Smooth muscle cell of the brain vasculature (primary cell): ENCODE measurements at places on chromosomes 7 and 10.
A peak's percentile ranks its signal among the peaks of the same experiment; 100 is the strongest.

- no peak for DNase-seq
These were observed 145.9 kb downstream of the GFRA1 start for GRCh38 chr10:116126954-116127695.

GRCh38 chr7:31487071-31487470 is 26.8 kb upstream of the ITPRID1 start:
- no peak for DNase-seq

GRCh38 chr7:29900745-29901144 is 88.9 kb downstream of the SCRN1 start:
- no peak for DNase-seq

- no peak for DNase-seq
These were observed 20.1 kb upstream of the CYP3A5 start for GRCh38 chr7:99699946-99700345.

DNA sequence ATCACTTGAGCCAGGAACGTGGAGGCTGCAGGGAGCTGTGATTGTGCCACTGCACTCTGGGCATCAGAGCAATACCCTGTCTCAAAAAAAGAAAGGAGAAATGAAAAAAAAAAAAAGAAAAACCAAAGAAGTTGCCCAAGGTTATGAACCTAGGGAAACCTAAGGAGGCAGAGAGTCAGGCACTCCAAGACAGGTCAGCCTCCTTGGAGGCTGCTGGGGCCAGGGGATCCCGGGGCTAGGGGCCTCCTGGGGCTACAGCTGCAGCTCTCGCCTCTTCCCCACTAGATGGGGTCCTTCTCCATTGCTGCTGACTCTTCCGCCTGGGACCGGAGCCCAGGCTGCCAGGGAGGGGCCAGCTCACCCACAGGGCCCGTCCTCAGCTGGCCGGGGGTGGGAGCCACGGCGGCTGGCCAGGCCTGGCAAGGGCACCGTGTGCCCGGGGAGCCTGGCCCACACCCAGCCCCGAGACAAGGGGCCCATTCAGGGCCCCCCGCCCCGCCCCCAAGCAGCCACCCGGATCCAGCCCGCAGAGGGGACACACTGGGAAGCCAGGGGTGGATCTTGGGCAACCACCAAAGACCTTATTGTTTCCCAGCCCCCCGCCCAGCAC is 1.7 kb upstream of the SPACDR start:
- peak; percentile 54 for DNase-seq

DNA sequence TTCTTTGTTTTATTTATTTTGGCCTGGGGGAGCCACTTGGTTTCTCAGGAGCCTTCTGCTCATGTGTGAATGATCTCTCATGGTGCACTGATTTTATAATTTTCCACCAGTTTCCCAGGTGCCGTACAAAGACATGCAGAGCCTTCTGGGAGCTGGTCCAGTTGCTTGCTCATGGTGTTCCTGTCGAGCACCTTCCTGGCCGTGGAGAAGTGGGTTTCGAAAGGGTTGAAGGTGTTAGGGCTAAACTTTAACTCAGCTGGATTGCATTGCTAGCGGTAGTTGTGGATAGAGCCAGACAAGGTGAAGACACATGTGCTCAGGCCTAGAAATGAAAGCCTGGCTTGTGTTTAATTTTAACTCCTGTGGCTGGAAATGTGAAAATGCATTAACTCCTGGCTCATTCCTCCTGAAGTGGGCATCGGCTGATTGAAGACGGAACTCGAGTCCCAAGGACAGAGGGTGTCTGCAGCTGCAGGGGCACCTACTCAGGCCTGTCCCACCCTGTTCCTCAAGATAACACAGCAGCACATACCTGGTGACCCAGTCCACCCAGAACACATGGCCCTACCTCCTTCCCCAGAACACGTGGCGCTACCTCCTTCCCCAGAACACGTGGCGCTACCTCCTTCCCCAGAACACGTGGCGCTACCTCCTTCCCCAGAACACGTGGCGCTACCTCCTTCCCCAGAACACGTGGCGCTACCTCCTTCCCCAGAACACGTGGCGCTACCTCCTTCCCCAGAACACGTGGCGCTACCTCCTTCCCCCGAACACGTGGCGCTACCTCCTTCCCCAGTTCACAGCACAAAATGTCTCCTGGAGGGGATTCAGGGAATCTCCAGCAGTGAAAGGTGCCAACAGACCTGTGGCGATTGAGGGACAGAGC is 133.2 kb downstream of the WDR37 start:
- DNase-seq = no peak

DNA sequence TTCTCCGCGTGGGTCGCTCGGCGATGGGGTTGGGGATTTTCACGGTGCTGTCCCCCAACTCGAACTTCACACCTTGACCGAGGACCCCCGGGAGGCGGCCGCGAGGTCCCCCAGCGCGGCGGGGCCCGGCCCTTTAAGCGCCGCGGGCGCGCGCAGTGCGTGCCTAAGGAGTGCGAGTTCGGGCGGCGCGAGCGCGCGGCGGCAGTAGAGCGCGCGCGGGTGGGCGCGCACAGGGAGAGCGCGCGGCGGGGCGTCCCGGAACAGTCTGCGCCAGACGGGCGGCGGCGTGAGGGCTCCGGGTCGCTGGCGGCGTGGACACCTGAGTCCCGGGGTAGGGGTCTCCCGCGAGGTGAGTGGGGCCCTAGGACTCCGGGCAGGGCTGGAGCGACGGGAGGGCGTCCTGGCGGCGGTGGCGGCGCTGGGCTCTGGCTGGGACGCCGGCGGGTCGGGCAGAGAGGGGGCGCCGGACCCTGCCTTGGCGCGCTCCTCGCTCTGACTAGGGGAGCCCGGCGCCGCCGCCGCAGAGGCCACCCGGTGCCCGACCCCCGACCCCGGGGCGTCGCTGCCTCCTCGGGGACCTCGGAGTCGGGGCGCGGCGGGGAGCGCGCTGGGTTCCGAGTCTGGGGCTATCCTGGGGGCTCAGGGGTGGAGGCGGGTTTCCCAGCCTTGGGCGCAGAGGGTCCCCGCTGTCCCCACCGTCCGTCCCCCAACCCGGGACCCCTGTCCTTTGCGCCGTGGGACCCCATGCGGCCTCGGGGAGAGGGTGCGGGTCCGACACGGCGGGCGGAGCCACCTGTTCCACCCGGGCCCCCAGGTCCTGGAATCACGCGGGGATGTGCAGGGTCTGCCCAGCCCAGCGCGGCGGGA is at the start of gene PROSER2:
TSS of gene PROSER2 (plus strand) at position 235 of the 867 bp plus-strand sequence. CDS start 28,722 bp downstream, outside the sequence.
- DNase-seq = no peak

DNA sequence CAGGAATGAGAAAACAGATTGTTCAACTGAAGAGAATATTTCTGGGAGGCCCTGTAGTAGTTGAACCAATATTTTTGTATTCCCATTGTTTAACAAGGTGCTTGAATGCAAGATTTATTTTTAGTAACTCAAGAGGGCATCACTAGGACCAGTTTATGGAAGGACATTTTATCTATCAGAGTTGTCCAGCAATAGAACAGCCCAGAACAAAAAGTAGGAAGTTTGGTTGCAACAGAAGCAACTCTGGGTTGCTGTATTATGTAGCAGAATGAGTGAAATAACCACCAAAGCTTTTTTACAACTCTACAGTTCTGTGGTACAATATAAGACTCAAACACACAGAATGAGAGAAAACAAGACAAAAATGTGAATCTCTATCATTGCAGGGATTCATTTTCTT is 34.7 kb downstream of the CPED1 start:
- no peak for DNase-seq

DNA sequence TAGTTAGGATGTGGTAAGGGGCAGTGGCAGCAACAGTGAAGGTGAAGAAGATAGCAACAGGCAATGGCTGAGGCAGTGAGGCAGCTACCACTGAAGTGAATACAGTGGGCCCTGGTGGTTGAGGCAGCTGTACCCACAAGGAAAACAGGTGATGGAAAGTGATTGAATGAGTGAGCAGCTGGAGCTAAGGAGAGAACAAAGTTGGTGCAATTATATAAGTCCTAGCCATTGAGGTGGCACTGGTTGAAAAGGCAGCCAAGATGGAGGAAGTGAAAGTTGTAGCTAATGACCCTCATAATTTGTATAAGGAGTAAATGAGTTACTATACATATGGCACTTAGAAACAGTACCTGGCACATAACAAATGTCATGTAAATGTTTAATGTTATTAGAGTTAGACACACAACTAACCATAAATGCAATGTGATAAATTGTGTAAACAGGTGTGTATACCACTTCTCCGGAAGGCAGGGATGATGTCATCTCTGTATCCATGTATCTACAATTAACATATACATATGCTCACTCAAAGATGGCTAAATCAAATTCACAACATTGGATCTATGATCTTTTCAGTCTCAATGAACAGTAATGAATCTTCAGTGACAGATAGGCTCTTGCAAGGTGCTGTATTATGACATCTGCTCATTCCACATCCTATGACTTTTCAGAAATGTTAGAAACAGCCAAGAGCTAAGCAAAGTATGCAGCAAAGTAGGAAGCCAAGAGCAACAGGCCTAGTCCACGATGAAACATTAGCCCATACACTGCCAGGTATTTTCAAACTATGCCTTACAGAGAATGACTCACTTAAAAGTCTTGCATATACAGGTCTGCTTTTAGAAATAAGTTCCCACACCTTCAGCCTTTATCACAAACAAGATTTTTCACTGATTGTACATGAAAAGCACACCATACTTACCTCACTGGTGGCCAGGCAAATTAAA is 10.7 kb downstream of the XPNPEP1 start:
- DNase-seq = no peak

- DNase-seq = no peak
These were observed 24.3 kb upstream of the TRIM56 start for GRCh38 chr7:101060992-101061391.

DNA sequence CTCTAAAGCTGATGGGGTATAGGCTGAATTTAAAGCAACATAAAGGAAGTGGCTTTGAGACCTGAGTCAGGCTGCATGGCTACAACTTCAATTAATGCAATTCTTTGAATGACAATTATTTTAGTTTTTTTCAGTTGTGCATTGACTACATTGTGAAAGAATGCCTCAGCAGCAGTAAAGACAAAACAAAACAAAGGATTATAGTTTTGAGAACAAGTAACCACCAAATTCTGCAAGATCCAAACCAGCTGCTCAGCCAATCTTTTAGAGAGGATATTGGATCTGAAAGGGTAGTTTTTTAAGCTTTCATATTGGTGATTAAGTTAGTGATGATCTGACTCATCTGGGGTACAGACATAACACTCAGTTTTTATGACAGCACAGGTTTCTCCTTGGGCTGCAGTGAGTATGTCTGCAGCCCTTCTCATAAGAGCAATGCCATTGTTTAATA is 40.6 kb upstream of the ABCA13 start:
- DNase-seq = no peak

DNA sequence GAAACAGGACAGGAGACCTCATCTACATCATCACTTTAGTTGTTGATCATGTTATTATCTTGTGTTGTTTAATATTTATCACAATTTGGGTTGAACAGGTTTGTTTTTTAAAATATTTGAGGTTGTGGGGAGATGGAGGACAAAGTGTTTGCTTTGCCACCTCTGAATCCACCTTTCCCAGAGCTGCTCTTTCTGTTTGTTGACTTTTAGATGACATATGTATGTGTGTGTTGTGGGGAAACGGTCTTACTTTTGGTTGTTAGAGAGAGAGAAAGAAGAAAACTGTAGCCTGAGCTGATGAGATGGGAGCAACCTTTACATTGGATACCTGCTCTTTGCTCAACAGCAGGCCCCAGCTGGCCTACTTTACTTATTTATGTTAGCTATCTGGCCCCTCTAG is 19.0 kb upstream of the SLC16A12 start:
- no peak for DNase-seq

GRCh38 chr7:1844951-1845390 is 174.9 kb downstream of the ELFN1 start:
- DNase-seq = no peak

GRCh38 chr10:2984682-2985081 is 82.7 kb upstream of the PFKP start:
- no peak for DNase-seq

GRCh38 chr7:29878081-29878688 is 71.9 kb downstream of the WIPF3 start:
- peak; percentile 31 for DNase-seq

DNA sequence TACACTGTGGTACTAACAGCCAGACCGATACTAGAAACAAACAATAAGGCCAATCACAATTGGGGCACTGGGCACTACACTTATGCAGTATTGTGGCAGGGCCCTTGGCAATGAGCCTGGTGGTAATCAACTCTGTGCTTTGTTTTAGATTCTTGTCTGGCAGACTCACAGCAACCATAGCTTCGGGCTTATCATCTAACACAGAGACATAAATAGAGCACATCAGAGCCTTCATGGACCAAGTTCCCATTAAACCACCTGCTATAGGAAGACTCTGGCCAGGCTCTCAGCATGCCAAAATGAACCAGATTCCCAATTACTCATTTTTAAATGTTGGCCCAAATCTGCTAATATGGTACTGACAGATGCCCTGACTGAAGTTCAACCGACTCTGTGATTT is 218.6 kb downstream of the DGKI start:
- no peak for DNase-seq

DNA sequence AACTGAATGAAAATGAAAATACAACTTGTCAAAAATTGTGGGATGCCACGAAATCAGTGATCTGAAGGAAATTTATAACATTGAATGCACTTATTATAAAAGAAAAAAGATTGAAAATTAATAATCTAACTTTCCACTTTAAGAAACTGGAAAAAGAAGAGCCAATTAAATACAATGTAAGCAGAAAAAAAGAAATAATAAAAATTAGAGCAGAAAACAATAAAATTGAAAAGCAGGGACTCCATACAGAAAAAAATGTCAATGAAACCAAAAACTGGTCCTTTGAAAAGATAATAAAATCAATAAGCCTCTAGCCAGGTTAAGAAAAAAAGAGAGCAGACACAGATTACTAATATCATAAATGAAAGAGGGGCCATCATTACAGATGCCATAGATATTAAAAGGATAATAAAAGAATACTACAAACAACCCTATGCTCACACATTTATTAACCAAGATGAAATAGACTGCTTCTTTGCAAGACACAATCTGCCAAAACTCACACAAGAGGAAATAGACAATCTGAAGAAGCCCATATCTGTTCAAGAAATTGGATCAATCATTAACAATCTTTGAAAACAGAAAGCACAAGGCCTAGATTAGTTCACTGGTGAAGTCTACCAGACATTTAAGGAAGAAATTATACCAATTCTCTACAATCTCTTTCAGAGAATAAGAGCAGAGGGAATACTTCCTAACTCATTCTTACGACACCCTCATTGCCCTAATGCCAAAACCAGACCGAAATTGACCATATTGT is 233.8 kb upstream of the NEBL start:
- no peak for DNase-seq

GRCh38 chr7:157041514-157042277 is 31.2 kb upstream of the MNX1 start:
- DNase-seq = no peak

GRCh38 chr7:37956791-37957190 is 36.4 kb downstream of the EPDR1 start:
- DNase-seq = no peak

GRCh38 chr10:127649642-127650041 is 87.3 kb upstream of the FOXI2 start:
- no peak for DNase-seq

- DNase-seq = no peak
These were observed 223.0 kb downstream of the ELFN1 start for GRCh38 chr7:1893036-1893435.

DNA sequence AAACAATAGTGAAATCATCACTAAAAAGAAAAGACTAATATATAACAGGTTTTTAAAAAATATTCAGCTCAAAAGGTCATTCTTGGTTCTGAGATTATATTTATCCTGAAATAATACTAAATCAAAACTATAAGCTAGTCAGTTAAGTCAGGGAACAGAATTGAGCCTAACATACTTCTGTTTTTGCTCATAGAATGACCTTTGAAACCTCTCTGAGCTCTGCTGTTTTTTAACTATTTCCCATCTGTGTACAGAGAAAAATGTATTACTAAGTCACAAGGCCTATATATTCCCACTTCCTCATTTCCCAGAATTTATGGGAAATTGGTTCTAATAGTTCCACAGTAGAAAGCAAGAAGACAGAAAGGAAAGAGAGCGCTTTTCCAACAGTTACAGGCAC is 346.8 kb upstream of the ETV1 start:
- DNase-seq = no peak
